NCI-H2081 treated with DMSO at 0.1 percent for 48 hours (cell line): ENCODE measurements at places on chromosomes 7 and 10.

GRCh38 chr7:44962483-44963251, 16.1 kb downstream of the MYO1G start:
- no peak for DNase-seq

- no peak for DNase-seq
These were observed 34.0 kb downstream of the BRI3 start for GRCh38 chr7:98315318-98315993.

GRCh38 chr10:6537770-6538169, 42.3 kb downstream of the PRKCQ start:
- no peak for DNase-seq

GRCh38 chr10:90788968-90789367, 68.9 kb downstream of the HTR7 start:
- no peak for DNase-seq

- DNase-seq = no peak
These were observed 828.7 kb downstream of the TYW1 start for GRCh38 chr7:67825356-67825755.

GRCh38 chr10:1434912-1435692, 302.2 kb downstream of the ADARB2 start:
- no peak for DNase-seq

- no peak for DNase-seq
These were observed 5.3 kb upstream of the KLF6 start for GRCh38 chr10:3790272-3790671.

DNA sequence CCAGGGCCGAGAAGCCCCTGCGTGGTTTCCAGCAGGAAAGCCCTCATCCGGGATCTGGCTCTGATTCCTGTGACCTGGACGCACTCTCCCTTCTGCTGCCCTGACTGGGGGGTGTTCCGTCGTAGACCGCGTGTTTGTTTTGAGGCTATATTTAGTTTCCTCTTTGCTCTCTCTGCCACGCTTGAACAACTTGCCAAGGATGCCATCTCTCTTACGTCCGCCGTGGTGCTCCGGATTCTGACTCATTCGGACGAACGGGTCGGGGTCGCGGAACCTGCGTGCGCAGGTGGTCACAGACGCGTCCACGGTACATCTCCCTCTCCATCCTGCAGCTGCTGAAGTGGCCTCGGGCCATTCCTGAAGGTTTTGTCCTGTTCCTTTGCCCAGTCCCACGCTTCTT, 10.4 kb upstream of the SORCS3 start:
- DNase-seq = no peak

DNA sequence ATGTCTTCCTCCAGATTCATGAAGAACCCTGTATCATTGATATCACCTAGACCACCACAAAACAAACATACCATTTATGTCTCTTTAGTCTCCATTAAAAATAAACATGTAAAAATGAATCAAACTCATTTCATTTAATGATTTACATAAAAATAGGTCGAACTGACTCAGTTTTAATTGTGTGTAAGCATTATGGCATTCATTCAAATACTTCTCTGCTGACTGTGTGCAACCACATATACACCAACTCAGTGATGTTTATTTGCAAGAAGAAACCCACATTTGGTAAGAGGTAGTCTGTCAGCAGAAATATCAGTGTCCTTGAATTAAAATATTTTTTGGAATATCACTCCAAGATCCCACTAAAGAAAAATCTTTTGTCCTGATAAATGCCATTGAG, 30.5 kb downstream of the ABCB1 start:
- DNase-seq = no peak

- no peak for DNase-seq
These were observed 93.0 kb downstream of the PCDH15 start for GRCh38 chr10:54708021-54708420.

DNA sequence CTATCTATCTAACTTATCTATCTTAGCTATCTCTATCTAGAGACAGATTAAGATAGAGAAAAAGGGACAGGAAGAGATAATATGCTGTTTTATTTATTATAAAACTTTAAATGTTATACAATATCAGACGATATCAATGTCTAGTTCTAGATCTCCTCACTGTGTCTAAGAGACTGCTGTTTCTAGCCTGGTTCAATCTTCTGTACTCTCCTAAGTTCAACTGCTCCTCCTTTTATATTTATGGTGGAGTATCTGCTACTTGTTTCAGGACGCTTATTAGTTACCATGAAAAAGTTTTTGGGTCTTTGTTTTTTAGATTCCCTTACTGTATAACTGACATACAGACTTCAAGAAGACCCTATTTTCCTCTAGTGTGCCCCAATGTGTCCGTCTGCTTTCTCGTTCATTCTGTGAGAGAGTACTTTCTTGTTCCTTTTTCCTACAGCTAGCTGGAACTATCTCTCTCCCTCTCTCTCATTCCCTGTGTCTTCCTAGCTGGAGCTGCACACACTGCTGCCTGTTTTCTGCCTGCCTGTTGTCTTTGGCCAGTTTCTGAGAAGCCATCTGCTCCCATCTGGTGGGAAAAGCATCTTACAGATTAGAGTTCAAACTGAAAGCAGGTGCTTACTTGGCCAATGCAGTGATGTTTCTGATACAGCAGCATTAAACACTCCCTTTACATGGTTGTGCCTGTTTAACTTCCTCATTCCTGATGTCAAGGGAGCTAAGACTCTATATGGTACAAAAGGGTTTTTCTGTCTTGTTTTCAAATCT, 49.4 kb upstream of the ARL4A start:
- no peak for DNase-seq

- DNase-seq = no peak
These were observed 83.4 kb upstream of the FAM3C start for GRCh38 chr7:121479466-121479865.

GRCh38 chr10:73810735-73811465, 498 bp downstream of the NDST2 start:
- DNase-seq = no peak

DNA sequence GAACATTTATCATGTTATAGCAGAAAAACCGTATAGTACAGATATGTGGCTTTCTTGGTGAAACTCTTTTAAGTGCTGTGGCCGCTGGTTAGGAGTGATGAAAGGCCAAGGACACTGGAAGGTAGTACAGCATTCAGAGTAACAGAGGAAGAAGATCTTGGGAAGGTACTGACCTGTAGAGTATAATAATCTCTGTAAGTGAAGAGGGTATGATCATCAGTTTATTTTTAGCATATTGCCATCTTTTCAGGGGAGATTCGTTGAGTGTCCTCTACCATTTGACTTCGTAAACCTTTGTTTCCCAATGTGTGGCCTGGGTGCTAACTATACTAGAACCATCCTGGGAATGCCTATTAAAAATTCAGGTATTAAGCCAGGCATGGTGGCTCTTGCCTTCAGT, 44.6 kb downstream of the WAC start:
- DNase-seq = no peak

GRCh38 chr10:1196656-1197055, 140.5 kb downstream of the WDR37 start:
- DNase-seq = no peak

GRCh38 chr7:494259-494687, 25.4 kb downstream of the PDGFA start:
- DNase-seq = no peak

- DNase-seq = no peak
These were observed 19.8 kb downstream of the MDFIC start for GRCh38 chr7:114941692-114942091.

GRCh38 chr10:110460111-110460809, 37.4 kb upstream of the DUSP5 start:
- no peak for DNase-seq
